Adrenal gland (tissue), 19 donors: ENCODE measurements at places on chromosomes 4 and X.

DNA sequence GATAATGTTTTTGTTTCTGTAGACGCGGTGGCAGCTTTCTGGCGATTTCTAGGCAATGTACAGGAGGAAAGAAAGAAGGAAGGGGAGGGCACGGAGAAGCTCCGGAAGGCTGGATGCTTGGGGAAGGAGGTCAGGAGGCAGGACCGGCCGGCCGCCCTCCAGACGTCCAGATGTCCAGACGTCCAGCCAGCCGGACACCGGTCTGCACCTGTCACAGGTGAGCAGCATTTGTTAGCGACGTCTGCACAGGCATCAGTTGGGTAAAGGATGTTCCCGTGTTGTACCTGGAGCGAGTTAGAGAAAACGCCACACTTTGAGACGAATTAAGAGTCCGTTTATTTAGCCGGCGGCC lies 90.0 kb upstream of the PPP2R3B start:
- DNase-seq: no peak

GRCh38 chr4:95050980-95051701 lies 293.4 kb downstream of the BMPR1B start:
- peak; percentile 56 for DNase-seq

GRCh38 chr4:38860788-38861424 lies 4.3 kb upstream of the TLR6 start:
- DNase-seq: peak; percentile 46

GRCh38 chr4:35541146-35541887 lies 703.0 kb downstream of the ARAP2 start:
- DNase-seq: no peak

- DNase-seq: no peak
Measured at GRCh38 chrX:72025236-72025770, 106.4 kb downstream of the RTL5 start.

GRCh38 chr4:62208921-62209320 lies 1008.8 kb downstream of the ADGRL3 start:
- no peak for DNase-seq

DNA sequence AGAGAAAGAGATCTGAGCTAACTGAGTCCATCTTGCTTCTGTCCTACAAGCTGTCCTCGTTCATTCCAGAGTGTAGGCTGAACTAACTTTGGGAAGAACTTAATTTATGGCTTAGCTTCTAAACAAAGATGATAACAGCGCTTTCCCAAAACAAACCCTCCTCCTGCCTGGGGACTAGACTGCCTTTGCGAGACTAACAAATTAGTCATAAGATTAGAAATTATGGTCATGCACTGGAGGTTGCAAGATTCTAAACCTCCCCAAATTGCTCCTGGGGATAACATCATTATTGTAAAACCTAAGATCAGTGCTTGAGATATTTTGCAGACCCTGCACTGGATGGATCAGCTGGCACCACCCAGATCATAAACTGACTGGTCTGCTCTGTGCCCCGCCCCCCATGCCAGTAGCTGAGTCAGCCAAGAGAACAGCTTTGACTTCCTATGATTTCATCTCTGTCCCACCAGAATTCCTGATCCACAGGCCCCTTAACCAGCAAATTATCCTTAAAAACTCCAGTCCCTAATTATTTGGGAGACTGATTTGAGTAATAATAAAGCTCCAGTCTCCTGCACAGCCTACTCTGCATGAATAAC lies 883.3 kb downstream of the TRIML1 start:
- peak; percentile 24 for DNase-seq

DNA sequence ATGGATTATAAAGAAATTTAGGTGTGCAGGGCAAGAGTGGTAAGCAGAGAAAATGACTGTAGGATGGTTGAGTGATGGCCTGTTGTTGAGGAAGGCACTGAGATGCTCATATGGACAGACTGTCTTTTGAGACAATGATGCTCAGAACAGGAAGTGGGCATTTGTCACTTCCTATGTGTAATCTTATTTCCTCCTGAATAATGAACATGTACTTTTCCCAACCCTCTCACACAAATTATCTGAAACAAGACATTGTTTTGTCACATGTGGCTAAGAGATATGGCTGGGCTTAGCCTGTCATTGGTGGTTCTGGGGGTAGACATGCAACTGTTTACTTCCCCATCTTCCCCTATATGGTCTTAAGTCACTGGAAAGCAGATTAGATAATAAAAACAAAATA lies 240.5 kb downstream of the CFAP47 start:
- DNase-seq: no peak

GRCh38 chr4:104492183-104492771 lies 2.4 kb downstream of the CXXC4 start:
- DNase-seq: no peak

GRCh38 chr4:185744488-185744862 lies 67.5 kb downstream of the SORBS2 start:
- DNase-seq: no peak

DNA sequence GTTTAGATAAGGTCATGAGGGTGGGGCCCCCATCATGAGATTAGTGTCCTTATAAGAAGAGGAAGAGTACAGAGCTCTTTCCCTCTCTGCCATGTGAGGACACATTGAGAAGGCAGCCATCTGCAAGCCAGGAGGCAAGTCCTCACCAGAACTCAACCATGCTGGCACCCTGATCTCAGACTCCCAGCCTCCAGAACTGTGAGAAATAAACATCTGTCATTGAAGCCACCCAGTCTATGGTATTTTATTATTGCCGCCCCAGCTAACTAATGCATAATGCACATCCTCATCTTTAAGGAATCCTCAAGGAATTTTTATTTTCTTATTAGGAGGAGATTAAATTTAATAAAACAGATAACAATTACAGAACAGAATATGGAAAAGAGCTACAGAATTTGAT lies 16.7 kb upstream of the EXOSC9 start:
- no peak for DNase-seq

DNA sequence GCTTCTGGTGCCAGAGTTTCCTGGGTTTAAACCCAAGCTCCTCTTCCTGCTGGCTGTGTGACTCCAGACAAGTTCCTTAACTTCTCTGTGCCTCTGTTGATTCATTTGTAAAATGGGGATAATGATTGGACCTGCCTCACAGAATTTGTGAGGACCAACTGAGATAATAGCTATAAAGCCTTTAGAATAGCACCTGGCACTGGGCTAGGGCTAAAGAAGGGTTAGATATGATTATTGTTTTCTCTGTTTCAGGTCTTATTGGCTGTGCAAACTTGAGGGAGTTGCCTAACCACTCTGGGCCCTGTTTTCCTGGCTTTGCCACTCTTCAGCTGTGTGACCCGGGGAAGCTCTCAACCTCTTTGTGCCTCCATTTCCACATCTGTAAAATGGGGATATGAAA lies 37.8 kb downstream of the LGI2 start:
- DNase-seq: no peak

GRCh38 chr4:629636-629914 lies 4.2 kb downstream of the PDE6B start:
- no peak for DNase-seq

DNA sequence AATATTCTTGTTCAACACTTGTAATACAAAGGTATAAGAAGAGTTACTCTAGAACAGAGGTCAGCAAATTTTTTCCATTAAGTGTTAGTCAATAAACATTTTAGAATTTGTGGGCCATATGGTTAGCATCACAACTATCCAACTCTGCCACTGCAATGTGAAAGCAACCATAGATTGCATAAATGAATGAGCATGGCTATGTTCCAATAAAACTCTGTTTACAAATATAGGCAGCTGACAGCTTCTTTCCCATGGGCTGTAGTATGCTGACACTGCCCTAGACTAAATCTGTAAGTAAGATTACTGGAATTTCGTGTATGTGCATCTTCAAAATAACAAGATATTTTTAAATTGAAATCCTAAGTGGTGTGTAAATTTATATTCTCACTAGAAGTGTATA lies 73.7 kb downstream of the GABRA2 start:
- DNase-seq: no peak

GRCh38 chr4:70632028-70632427 lies 3.5 kb downstream of the ENAM start:
- DNase-seq: no peak

DNA sequence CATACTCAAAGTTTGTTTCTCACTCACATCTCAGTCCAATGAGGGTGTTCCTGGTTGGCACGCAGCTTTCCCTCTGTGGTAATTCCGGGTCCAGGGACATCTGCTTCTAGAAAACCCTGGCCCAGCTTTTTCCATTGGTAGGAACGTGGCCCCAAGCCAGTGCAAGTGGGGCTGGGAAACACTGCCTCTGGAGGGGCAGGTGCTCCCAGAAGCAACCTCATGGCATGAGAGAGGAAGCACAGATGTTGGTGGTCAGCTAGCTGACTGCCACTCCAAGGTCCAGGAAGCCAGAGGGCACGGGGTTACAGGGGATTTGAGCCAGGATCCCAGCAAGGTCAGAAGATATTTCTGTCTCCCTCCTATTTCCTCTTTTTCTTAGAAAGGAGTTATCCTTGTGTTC lies 47.5 kb downstream of the DCTD start:
- DNase-seq: no peak

- peak; percentile 85 for DNase-seq
Measured at GRCh38 chr4:169009286-169010124, 550 bp downstream of the CBR4 start.

DNA sequence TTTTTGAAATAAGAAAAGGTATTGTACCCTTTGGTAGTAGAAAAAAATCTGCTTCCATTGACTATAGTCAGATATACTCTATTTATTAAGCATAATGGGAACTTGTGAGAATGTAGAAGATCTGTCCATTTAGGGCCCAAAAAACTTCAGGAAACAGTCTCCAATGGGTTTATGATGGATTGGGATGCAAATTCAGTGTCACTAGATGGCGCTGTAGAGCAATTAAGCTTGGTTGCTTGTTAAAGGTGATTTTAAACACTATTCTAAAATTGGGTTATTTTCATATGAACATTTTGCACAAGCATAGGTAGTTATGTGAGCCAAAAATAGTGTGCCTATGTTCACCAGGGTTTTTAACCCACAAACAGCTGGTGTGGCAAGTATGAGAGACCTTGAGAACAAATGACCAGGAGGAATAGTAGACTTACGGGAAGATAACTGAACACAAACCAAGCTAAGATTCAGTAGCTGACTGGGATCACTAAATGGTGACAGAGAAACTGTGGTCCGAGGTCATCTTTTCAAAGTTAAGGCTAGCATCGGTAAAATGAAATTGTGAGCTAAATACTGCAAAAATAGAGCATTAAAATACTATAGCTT lies 80.3 kb upstream of the LSM6 start:
- DNase-seq: no peak

DNA sequence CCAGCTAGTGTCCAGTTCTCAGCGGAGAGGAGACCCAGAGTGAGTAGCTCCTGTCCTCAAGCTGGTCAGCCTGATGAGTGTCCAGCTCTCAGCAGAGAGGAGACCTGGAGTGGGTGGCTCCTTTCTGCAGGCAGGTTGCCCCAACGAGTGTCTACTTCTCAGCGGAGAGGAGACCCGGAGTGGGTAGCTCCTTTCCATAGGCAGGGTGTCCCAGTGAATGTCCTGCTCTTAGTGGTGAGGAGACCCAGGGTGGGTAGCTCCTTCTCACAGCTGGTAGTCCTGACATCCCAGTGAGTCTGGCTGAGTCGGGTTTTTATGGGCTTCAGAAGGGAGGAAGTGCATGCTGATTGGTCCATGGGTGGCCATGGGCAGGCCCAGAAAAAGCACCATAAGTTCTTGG lies 55.7 kb upstream of the NUDT6 start:
- no peak for DNase-seq

DNA sequence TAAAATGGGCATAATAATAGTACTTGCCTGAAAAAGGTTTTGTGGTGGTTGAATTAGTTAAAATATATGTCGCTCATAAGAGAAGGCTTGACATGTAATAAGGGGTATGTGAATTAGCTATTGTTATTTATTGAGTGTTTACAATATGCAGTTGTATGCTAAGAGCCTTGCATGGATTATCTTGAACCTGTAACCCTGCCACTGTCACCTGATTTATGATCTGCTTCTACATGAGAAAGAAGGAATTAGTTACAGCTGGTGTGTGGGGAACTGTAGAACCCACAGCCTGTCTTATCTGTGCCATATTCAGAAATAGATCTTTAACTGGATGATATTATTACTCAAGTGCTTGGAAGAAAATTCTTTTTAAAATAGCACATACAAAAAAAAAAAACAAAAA lies 227.7 kb downstream of the LDB2 start:
- no peak for DNase-seq

- DNase-seq: peak; percentile 86
Measured at GRCh38 chrX:119654112-119654531, 38.8 kb downstream of the SEPTIN6 start.

DNA sequence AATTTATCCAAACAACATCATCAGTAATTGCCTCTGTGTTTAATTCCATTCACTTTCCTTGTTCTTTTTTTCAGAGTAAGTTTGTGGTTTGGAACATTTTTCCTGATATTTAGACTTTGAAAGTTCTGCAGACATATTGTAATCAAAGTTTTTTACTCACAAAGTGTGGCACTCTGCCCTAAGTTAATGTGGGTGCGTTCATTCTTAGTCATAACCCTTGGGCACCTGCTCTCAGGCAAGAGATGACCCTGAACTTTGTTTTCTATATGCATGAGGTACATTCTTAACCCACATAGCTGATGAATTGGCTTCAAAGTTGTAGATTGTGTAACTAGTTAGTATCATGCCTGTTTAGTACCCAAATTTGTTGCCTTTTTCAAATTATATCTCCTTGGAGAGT lies 424.3 kb downstream of the GRXCR1 start:
- peak; percentile 8 for DNase-seq

GRCh38 chr4:88643932-88644331 lies 51.7 kb downstream of the HERC3 start:
- DNase-seq: no peak

GRCh38 chrX:40151211-40152172 lies 53.7 kb upstream of the BCOR start:
- DNase-seq: no peak

- DNase-seq: no peak
Measured at GRCh38 chr4:61468024-61468720, 268.0 kb downstream of the ADGRL3 start.

DNA sequence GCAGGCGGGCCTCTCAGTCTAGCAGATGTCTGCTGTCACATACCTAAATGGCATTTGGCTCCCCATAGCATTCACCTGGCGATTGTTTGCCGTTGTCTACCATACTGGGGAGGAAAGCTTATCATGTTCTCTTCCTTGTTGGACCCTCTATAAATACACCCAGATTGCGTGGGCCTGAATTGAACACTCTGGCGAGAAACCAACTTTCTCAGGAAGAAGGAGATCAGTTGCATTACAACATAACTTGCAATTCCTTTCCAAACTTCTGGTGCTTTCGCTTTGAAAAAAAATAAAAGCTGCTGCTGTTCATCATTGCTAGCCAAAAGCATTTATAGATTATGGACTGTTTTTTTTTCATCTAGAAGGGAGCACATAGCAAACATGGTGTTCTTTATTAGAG lies 230.0 kb upstream of the GPC4 start:
- no peak for DNase-seq

- no peak for DNase-seq
Measured at GRCh38 chrX:121050781-121051180, 3.4 kb downstream of the GLUD2 start.

- DNase-seq: no peak
Measured at GRCh38 chr4:153514688-153515426, 48.7 kb downstream of the TMEM131L start.

DNA sequence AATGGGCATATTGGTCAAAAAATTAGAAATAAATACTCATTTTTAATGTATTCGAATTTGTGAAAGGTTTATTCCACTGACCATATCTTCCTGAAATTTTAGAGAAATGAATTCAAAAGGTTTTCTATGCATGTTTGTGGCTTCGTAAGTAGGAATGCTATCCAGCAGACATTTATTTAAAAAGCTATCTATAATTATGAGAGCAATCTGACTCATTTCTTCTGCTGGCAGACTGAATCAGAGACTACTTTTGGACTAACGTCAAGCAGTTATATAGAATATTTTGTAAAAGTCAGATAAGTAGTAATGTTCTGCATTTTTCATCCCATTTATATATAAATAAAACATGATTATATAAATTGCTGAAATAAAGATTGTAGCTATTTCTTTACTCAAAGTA lies 125.0 kb downstream of the SPCS3 start:
- no peak for DNase-seq
